ENCODE measurements at places on chromosomes 1 and 21.

DNA sequence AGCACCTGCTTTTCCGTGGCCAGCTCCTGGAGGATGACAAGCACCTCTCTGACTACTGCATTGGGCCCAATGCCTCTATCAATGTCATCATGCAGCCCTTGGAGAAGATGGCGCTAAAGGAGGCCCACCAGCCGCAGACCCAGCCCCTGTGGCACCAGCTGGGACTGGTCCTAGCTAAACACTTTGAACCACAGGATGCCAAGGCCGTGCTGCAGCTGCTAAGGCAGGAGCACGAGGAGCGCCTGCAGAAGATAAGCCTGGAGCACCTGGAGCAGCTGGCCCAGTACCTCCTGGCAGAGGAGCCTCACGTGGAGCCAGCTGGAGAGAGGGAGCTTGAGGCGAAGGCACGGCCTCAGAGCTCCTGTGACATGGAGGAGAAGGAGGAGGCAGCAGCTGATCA lies 413 bp downstream of the UBL4B start:
- DNase-seq = no peak

- DNase-seq = no peak
These were observed 10.4 kb downstream of the C1orf226 start for GRCh38 chr1:162391790-162392563.

- no peak for DNase-seq
These were observed 8.9 kb downstream of the TAGLN2 start for GRCh38 chr1:159916242-159917051.

GRCh38 chr1:200205216-200205995 lies 177.9 kb downstream of the NR5A2 start:
- no peak for DNase-seq

- DNase-seq = no peak
These were observed 25.5 kb downstream of the SLC2A1 start for GRCh38 chr1:42933060-42933586.

DNA sequence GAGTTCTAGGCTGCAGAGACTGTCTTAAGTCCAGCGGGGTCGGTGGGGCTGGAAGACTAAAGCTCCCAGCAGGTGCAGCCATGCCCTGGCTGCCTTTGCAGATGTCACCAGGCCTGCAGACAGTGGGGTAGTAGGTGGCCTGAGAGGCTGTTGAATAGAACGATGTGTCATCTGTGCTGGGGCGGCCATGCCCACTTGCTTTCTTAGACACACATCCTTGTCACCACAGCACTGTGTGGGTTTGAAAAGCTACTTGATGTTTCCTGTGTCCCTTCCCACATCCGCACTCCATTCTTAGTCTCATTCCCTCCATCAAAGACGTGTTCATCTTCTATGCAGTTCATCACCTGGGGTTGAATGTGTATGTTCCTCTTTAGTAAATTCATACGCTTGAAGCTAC lies 184.5 kb upstream of the TMEM51 start:
- DNase-seq = peak; percentile 7

GRCh38 chr1:228897901-228898300 lies 162.6 kb downstream of the RHOU start:
- DNase-seq = no peak

- no peak for DNase-seq
These were observed 105.0 kb upstream of the DPYD start for GRCh38 chr1:98025858-98026257.

DNA sequence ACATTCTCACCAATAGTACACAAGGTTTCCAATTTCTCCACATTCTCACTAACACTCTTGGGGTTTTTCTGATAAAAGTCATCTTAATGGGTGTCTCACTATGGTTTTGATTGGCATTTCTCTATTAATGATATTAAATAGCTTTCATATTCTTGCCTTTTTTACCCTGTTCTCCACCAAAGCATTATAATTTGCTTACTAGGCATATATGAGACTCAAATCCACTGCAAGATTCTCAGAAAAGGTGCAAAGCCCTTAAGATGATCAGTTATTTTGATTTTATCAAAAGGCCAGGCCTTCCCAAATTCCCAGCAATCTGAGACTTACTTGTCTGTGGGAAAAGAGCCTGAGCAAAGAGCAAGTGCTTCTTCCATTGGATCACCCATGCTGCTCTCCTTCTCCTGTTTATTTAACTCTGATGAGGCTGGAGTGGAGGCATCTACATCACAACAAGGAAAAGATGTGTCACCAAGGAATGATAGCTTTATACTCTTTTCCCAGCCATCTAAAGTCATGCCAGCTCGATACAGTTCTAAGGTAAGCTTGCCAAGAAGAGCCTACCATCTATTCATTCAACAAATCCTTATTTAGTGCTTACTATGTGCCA lies 24.6 kb downstream of the CLSPN start:
- DNase-seq = no peak

DNA sequence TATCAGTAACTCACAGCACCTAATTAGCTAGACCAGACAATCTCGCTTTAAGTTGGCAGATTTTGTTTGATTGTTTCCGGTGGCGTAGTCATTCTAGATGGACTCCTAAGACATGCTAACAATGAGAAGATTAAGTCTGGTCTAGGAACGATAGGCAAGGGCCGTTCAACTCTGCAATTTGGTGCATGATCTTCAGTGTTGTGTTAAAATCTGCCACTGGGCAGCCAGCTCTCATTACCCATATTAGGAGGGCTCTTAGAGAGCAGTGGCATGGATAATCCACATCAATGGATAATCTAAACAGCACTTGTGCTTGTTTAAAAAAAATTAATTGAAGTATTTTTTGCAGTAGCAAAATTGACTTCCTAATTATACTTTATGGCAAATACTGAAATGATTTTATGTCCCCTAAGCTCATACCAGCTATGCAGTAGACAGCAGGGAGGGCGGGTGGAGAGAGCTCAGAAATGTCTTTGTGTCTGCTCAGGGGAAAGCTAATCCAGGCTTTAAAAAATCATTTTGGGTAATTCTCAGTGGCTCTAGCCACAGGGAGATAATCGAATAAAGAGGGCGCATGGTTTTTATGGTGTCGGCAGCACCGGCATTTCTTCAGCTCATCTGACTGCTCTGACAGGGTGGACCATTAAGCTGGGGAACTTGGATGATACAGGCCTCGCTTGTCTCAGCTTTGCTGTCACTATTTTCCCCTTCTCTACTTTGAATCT lies 48.5 kb upstream of the IKBKE start:
- no peak for DNase-seq

DNA sequence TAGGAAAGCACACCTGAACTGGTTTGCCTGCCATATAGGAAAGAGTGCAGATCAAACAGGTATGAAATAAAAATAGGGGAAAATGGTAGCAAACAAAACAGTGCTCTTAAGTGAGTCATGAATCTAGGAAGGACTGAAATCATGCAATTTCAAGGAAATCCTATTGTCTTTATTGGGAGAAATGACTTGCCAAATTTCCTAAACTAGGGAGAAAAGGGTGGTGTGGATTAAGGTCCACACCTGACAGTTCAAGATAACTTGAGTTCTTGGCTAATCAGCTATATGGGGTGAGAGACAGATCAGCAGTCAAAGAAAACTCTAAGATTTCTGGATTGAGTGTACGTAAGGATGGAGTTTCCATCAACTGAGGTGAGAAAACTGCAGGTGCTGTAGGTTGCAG lies 101.1 kb downstream of the PRKAB2 start:
- DNase-seq = no peak

GRCh38 chr21:26844258-26845065 lies 747 bp downstream of the ADAMTS1 start:
- no peak for DNase-seq

GRCh38 chr1:48249868-48250267 lies 27.4 kb downstream of the SLC5A9 start:
- DNase-seq = no peak

DNA sequence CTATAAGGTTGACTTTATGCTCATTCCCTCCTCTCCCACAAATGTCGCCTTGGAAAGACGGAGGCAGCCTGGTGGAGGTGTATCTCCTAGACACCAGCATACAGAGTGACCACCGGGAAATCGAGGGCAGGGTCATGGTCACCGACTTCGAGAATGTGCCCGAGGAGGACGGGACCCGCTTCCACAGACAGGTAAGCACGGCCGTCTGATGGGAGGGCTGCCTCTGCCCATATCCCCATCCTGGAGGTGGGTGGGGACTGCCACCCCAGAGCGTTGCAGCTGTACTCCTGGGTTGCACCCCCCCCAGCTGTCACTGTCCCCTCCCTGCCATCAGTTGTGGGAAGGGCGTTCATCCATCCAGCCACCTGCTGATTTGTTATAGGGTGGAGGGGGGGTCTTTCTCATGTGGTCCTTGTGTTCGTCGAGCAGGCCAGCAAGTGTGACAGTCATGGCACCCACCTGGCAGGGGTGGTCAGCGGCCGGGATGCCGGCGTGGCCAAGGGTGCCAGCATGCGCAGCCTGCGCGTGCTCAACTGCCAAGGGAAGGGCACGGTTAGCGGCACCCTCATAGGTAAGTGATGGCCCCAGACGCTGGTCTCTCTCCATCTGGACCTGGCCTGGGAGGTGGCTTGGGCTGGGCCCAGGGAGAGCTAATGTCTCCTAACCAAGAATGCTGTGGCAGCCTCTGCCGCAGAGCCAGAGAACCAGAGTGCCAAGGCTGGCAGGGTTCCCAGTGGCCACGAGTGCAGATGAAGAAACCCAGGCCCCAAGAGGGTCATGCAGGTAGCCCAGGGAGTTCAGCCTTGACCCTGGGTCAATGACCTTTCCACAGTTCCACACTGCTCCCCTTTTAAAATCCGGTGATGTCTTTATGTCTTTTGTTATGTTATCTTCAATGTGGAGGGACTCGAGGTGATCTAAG lies 13.1 kb downstream of the PCSK9 start:
- no peak for DNase-seq

GRCh38 chr1:16677552-16678431 lies 11.0 kb upstream of the RNU1-3 start:
- peak; percentile 9 for DNase-seq

DNA sequence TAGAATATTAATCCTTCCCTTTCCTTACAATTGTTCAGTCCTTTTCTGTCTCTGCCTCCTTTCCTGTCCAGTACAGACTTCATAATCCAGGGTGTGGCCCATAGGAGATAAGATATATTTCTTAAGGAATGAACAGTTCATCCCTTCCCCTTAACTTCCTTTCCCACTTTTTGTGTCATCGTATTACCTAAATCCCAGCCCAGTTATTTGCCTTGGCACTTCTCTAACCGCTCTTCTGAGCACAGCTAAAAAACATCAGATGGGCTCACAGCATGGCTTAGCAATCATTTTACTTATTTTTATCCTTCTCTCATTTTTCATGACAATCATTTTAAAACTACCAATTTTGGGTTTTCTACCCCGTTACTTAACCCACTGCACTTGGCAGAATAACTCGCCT lies 39.6 kb downstream of the F3 start:
- no peak for DNase-seq

DNA sequence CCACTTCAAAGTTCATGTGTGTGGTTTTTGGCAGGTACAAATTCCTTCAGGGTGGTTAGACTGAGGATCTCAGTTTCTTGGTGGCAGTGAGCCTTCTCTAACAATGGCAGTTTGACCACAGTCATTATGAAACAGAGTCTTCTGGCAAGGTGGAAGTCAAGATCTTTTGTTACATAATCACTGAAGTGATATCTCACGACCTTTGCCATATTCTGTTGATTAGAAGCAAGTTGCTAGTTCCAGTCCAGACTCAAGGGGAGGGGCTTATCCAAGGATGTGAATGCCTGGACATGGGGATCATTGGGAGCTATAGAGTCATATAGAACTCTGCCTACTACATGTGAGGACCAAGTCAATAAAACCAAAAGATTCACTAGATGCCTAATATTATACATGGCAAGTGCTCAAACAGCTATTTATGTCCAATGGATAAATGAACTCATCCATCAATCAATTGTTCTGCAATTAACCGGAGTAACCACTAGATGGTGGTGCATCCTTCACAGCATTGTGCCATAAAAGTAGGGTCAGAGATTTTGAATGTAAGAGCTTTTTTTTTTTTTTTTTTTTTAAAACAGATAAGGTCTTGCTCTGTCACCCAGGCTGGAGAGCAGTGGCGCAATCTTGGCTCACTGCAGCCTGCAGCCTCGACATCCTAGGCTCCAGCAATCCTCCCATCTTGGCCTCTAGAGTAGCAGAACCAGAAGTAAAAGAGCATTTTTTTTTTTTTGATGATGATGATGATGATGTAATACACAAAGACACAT lies 131.9 kb downstream of the CRB1 start:
- no peak for DNase-seq

DNA sequence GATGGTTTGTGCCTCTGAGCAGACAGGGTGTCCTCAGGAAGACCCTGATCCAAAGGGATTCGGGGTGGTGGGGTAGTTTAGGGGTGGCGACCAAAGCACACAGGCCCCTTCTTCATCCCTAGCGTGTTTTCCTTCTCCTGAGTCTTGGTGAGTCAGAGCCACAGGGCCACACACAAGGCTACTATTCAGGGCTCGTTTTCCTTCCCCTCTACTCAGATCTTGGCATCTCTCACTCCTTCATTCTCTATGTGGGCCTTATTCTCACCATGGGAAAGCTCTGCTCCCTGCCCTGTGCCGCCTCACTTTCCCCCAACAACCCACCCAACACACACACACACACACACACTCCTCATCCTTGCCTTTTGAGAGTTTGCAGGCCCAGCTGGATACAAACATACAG lies 43.6 kb upstream of the WNT2B start:
- no peak for DNase-seq

GRCh38 chr1:162690672-162691434 lies 58.6 kb downstream of the DDR2 start:
- no peak for DNase-seq

DNA sequence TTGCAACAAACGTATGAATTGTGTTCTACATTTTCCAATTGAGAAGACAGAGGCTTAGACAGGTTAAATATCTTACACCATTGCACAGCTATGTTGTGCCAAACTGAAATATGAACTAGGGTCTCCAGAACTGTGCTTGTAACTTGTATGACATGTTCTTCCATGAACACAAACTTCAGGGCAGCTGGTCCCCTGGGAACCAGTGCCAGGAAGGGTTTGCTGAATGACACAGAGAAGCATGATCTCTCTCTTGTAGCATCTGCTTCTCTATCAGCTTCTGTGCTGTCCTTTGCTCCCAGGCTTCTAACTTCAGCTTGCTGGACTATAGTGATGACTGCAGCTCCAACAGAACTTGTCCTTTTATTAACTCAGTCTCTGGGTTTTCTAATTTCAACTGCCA lies 385.5 kb downstream of the SIPA1L2 start:
- no peak for DNase-seq

- DNase-seq = no peak
These were observed 2.8 kb upstream of the ADAM30 start for GRCh38 chr1:119898981-119899720.

- DNase-seq = no peak
These were observed 53.1 kb downstream of the SH3GLB1 start for GRCh38 chr1:86757272-86757984.

DNA sequence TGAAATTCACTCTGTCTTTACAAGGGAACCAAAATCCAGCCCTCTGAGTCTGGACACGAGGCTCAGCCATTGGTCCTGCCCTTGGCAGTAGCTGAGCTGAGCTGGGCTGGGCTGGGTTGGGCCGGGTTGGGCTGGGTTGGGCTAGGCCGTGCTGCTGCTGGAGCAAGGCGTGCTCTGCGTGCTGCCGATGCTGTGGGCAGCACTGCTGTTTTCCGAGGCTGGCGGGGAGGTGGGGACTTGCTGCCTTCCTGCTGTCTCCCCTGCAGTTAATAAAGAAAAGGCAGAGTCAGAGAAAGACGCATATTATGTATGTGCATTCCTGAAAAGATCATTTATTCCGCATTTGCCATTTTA lies 182.9 kb downstream of the CDC7 start:
- no peak for DNase-seq

- no peak for DNase-seq
These were observed 88.1 kb downstream of the DMRTB1 start for GRCh38 chr1:53547231-53547790.

GRCh38 chr1:114177282-114177681 lies 23.6 kb upstream of the SYT6 start:
- no peak for DNase-seq

Measured in stimulated activated CD8-positive, alpha-beta memory T cell treated with anti-CD3 and anti-CD28 coated beads, Interleukin-4, amount 100 ng/mL, for 1 hour (primary cell).